ENCODE measurements at places on chromosomes 5 and 9.

DNA sequence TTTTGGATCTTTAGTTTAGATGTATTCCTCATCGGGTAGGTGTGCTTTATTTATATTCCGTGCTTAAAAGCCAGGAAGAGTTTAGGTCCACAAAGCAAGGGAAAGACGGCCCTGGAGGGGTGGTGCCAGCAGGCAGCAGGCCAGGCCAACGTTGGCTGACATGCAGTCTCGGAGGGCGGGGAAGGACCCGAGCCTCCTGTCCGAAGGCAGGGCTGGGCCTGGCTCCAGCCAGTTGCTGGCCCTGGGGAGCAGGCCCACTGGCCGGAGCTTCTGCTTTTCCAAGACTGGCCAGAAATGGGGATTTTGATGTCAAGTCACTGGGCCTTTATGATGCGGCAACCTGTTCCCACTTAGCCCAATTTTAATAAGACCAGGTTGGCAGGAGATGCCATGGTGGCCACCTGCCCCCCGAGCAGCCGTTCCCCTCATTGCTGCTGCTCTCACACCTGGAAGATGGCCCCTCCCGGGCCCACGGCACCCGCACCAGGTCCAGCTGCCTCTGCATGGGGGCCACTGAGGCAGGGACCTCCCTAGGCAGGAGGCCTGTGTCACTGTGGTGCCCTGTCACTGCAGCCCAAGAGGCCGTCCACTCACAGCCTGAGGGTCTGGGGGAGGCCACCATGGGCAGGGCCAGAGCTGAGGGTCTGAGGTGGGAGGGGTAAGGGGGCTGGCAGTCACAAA lies 23.2 kb downstream of the LPCAT1 start:
- no peak for DNase-seq

DNA sequence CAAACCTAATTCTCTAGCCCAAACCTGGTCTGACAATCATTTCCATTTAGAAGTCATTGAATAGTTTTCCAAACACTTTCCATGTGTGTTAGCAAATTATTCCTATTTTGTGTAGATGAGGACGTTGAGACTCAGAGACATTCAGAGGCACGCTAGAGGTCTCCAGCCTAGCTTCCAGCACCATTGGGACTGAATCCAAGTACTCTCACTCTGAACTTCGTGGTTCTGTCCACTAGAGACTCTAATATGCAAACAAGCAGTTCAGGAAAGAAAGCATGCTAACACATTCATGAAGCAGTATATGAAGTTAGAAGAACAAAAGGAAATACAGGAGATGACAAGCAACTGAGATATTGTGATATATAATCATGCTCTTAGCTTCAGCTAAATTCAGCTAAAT lies 354.8 kb downstream of the NTRK2 start:
- DNase-seq, result no peak

GRCh38 chr5:169218861-169219260 lies 82.1 kb downstream of the SLIT3 start:
- DNase-seq, result peak; percentile 37

DNA sequence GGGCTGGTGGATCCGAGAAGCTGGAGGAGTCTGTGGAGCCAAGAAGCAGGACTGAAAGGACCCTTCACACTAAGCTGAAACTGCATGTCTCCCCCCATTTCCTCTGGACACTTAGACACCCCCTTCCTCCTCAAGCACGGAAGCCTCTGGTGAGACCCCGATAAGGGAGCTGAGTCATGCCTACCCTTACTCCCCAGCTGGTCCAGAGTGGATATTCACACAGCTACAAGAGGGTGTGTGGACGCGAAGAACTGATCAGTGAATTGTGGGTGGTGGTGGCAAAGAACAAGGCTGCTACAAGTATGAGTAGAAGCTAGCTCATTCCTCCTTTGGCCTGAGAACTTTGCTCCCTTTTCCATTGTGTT lies 4.3 kb downstream of the TLN1 start:
- no peak for DNase-seq

GRCh38 chr9:123530244-123530643 lies 174.2 kb downstream of the CRB2 start:
- DNase-seq, result no peak

- DNase-seq, result peak; percentile 94
Measured at GRCh38 chr9:127898433-127899127, 823 bp downstream of the ST6GALNAC6 start.

- DNase-seq, result no peak
Measured at GRCh38 chr5:55173687-55174230, 782 bp upstream of the CDC20B start.

DNA sequence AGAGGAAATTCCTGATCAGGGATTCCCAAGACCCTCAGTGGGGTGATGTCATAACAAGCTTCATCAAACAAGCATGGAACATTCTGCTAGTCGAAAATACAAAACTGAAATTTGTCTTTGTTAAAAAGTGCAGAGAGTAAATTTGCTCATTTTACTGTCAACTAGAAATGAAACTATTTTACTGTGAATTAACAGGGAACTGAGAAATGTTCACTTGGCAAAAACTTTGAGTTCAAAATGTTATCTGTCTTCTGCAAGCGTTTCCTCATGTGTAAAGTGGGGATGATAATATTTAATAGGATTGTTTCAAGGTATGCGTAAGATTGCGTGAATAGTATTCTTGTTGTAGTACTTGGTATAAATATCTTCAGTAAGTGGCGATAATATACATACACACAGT lies 45.4 kb downstream of the ALDH1A1 start:
- no peak for DNase-seq

DNA sequence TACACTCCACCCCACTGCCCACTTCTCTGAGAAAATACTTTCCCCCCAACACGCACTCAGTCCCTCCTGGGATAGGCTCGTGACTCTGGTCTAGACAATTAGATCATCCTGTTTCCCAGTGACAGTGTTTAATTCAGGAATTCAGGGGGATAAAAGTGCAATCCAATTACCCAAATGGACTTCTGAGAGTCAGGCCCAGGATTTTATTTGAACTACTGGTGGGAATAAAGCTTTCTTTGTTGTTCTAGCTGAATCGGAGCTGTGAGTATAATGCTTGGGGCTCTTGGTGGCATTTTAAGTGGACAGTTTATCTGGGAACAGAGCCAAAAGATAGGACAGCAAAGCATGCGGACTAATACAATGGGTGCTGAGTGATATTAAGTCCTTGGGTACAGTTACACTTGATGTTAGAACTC lies 683.3 kb downstream of the MAT2B start:
- no peak for DNase-seq

- no peak for DNase-seq
Measured at GRCh38 chr5:12661617-12662370, 757.5 kb upstream of the CTNND2 start.

DNA sequence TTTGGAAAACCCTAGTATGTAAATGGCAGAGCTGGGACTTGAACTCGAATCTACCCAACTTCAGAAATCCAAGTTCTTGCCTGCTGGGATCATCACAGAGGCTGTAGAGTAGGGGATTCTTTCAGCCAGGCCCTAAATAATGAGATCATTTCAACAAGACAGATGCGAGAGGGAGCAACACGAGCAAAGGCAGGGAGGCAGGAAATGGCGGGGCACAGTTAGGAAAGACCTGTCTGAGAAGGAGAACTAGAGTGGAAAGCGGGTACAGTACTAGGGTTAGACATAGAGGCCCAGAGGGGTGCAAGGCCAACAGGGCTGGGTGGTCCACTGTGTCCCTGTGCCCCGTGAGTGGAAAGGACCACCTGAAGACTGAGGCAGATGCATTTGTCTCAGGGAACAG lies 46.1 kb downstream of the MVB12B start:
- DNase-seq, result no peak

- peak; percentile 67 for DNase-seq
Measured at GRCh38 chr5:32274548-32275395, 38.0 kb downstream of the MTMR12 start.

DNA sequence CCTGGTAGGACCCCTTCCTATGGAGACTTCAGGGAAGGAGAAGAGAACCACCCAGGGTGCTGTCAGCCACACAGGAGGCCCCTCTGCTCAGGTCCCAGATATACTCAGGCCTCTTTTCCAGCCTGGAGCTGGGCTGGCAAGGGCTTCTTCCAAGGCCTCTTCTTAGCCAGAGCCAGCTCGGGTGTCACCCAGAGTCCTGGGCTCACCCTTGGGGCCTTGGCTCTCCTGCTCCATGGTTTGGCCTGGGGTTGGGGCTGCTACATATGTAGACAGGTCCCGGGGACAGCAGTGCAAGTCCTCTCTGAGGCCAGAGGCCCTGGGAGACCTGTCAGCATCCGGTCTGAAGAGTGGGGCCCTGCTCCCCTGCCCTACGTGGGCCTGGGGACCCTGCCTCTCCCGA lies 22.8 kb downstream of the PAEP start:
- DNase-seq, result no peak

DNA sequence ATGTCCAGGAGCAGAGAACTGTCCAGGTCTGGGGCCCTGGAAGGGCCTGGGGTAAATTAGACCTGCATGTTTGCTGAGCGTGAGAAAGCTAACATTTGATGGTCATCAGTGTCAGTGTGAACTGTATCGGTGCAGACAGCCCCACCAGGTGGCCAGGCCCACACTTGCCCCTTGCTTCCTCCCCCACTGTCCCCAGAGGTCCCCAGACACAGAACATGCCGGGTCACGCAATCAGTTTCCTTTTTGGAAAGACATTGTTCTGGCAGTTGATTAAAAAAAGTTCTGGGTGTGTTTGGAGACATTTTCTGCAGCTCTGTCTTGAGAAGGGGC lies 1.5 kb downstream of the NKD2 start:
- DNase-seq, result no peak

- peak; percentile 6 for DNase-seq
Measured at GRCh38 chr5:123223921-123224320, 134.9 kb downstream of the PRDM6 start.
